ENCODE measurements at places on chromosomes 2 and 18.

- no peak for DNase-seq
These were observed 5.9 kb downstream of the NFATC1 start for GRCh38 chr18:79401494-79402208.

DNA sequence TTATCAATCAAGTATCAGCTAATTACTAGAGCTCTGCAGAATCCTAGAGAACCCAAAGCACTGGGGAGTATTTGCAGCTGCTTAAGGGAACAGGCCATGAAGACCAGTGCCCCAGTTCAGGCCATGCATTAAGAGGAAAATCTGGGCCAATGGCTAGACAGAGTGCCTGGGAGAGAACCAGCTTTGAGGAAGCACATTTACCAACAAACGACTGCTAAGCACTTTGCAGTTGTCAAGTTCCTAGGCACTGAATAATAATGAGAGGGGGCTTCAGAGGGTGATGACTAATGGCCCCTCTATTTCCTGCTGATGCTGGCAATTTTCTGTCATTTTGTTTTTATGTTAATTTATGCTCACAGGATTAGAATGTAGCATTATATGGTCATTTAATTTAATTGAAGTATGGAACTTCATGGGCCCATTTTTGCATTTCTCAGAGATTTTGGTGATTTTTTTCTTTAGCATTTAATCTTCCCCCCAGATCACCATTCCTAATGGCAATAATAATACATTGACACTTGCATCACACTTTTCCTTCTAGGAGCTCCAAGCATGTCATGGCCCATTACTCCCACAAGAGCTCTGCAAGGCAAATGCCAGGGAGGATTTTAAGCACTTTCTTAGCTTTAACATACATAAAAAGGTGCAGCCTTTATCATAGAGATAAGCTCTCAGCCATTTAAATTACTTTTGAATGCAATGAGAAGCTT, 147.7 kb upstream of the SPATS2L start:
- no peak for DNase-seq

DNA sequence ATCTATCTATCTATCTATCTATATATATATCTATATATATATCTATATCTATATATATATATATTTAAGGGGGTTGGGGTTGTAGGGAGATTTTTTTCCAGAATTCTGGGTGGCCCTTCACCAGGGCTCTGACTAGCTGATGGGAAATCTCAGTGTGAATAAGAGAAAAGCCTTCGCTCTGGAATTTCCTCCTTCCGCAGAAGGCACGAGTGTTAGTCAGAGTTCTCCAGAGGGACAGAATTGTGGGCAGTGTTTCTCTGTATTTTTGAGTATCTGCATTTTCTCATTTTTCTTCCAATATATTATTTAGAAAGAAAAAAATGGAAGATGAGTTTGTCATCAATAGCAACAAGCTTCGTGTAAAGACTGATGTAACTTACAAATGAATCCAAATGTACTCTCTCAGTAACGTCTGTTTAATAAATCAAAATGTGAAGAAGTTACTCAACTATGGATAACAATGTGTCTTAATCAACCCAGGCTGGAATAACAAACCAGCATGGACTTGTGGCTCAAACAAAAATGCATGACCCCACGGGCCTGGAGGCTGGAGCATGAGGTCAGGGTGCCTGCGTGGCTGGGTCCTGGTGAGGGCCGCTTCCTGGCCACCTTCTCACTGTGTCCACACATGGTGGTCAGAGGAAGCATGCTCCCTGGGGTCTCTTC, 10.6 kb upstream of the SNTG2 start:
- DNase-seq: no peak

DNA sequence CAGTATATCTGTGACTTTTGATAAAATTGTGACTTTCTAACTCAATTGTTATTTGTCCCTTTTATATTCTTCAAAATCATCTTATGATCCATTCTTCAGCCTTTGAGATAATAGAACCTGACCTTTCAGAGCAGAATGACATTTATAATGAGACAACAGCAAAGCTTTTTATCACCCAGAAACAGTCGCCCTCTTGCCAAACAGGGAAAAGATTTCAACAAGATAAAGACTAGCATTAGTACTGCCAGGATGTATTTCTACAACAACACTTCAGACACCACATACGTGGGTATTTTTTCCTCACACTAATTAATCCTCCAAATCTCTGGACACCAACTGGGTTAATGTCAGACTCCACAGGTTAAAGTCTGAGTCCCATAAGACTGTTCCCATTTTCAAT, 249.0 kb downstream of the ZNF804A start:
- no peak for DNase-seq

DNA sequence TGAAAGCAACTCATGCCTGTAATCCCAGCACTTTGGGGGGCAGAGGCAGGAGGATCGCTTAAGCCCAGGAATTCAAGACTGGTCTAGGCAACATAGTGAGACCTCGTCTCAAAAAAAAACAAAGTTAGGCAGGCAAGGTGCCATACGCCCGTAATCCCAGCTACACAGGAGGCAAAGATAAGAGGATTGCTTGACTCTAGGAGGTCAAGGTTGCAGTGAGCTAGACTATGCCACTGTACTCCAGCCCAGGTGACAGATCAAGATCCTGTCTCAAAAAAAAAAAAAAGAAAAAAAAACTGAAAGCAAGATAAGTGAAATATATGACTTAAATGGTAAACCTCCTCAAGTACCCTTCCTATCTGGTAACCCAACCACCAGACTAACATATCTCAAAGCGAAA, 59.8 kb downstream of the USP34 start:
- DNase-seq: no peak

- no peak for DNase-seq
These were observed 106.8 kb downstream of the ASAP2 start for GRCh38 chr2:9313443-9313842.

GRCh38 chr2:236341721-236342120, 77.5 kb upstream of the ASB18 start:
- DNase-seq: no peak

DNA sequence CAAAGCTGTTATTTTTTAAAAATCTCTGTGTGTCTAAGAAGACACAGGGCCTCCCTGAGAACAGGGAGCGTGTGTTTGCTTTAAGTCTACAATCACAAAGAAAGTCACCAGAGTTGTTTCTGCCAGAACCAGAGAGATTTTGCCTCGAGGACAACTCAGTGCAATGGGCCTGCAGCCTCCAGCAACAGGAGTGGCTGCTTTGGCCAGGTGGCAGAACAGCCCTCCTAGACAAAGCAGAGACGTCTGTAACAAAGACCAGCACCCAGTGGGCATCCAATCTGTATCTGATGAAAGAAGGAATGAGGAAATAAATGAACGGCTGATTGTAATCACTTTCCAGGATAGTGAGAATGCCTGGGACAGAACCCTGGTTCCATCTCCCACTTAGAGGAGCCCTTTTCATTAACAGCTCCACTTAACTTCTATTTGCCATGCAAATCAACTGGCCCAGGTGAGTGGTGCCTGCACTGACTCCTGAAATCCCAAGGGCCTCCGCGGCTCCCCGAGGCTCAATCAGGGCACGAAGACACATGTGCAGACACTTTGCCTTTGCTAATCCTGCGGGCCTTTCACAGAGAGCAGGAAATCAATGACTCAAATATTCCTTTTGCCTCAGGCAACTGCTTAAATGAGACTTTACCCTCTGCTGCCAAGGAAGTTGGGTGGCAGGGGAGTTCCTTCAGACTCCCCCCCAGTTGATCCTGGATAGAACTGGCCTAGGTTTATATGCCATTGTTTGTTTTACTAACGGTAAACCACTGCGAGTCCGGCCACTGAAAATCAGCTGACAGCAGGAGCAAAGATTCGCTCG, 146.5 kb downstream of the CABLES1 start:
- no peak for DNase-seq

DNA sequence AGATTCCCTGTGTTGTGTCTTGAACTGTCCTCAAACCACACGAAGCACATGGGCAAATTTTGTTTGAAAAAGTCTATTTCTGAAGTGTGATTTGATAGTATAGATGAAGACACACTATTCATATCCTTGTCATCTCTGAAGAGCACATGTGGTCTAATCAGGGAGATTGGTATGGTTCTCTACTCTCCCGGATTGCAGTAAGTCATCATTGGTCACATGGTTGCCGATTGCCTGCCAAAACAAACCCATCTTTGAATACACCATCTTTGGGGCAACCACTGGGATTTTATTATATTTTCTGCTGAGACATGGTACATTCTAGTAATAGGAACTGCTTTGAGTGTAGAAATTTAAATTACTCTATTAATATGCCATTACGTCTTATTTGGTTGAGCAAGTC, 186.9 kb downstream of the MYO1B start:
- DNase-seq: no peak

GRCh38 chr2:19762959-19763605, 138.7 kb downstream of the TTC32 start:
- DNase-seq: no peak

- no peak for DNase-seq
These were observed 15.8 kb upstream of the COL6A3 start for GRCh38 chr2:237429753-237430152.

DNA sequence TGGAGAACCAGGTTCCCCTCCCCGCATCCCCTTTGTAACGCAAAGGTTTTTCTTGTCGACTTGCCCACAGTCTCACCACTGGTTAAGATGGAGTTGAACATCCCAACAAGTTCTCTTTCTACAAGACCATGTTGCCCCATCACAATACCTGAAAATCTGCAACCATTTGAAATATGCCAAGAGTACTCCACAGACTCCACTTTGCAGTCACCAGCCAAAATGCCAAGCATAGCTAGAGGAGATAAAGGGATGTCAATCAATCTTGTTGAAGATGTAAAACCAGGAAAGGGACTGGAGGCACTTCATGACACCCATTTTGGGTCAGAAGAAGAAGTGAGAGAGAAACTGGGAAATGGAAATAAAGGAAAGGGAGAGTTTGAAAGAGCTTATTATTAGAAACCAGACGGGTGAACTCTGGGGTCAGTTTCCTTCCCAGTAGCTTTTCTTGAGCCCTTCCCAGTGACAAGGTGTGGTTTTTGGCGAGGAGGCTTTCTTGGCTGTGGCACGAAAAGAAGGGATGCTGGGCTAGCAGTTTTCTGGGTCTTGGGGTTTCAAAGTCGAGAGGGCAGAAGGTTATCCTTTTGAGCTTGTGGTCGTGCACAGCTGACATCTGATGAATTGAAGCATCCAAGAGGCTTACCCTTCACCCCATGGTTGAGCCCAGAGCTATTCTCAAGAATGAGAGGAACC, 79.3 kb downstream of the ACAA2 start:
- DNase-seq: no peak

- DNase-seq: no peak
These were observed 196.0 kb downstream of the KCNS3 start for GRCh38 chr2:18074476-18074875.

DNA sequence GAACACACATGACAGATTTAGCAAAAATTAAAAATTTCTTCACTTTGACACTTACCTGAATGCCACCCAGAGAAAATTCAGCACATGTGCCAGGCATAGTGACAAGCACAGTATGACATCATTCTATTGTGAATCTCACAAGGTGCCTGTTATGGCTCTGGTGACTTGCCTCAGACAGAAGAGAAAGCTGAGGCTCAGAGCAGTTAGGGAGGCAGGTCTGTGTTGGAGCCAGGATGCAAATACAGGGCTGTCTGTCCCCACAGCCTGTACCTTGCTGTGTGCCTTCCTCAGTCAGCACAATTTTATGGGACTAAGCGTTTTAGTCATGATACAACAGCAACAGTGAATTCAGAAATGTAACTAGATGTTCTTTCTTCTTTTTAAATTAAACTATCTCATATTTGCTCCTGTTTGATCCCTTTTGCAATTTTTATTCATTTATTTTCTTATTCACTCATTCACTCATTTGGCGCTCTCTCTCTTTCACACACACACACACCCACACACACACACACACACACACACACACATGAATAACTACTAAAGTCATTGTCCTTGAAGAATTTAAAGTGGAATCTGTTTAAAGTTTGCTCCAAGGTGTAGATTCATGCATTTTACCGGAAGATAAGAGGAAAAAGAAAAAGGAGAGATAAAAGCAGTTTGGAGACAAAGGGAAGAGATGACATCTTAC, 37.9 kb upstream of the CTAGE1 start:
- no peak for DNase-seq

- no peak for DNase-seq
These were observed 126.9 kb downstream of the RPIA start for GRCh38 chr2:88818381-88818780.

- no peak for DNase-seq
These were observed 46.8 kb downstream of the IMPA2 start for GRCh38 chr18:12028040-12028628.

- DNase-seq: no peak
These were observed 127.9 kb downstream of the EVA1A start for GRCh38 chr2:75432761-75433361.

GRCh38 chr2:157923598-157924217, 47.6 kb upstream of the ACVR1 start:
- DNase-seq: no peak

DNA sequence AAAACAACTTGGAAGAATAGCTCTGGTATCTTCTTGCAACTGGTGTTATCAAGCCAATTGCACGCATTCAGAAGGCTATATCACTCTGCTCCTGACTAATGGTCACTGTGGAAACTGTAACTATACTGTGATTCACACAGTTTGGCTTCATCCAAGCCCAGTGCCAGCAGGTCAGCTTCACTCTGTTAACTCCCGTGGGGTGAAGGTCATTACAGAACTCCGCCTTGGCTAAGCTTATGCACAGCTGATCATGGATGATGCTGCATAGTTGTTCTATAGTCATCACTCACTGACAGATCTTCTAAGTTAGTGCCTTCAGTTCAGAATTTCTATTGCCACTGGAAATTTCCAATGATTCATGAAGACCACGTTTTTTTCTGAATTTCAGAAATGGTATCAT, 497.2 kb upstream of the NETO1 start:
- no peak for DNase-seq

GRCh38 chr2:37923308-37924055, 1.6 kb upstream of the RMDN2 start:
- DNase-seq: no peak

GRCh38 chr2:234969306-234970098, 17.7 kb downstream of the SH3BP4 start:
- no peak for DNase-seq

All from activated gamma-delta T cell treated with anti-CD3 and anti-CD28 coated beads, Interleukin-2, amount 50 U/mL, for 16 hours (primary cell).